ENCODE measurements at places on chromosomes 2 and 18. TPM values are rescaled to one million over a fixed set of nuclear protein-coding genes. Genes with fewer than 3 reads are reported as not detected.

DNA sequence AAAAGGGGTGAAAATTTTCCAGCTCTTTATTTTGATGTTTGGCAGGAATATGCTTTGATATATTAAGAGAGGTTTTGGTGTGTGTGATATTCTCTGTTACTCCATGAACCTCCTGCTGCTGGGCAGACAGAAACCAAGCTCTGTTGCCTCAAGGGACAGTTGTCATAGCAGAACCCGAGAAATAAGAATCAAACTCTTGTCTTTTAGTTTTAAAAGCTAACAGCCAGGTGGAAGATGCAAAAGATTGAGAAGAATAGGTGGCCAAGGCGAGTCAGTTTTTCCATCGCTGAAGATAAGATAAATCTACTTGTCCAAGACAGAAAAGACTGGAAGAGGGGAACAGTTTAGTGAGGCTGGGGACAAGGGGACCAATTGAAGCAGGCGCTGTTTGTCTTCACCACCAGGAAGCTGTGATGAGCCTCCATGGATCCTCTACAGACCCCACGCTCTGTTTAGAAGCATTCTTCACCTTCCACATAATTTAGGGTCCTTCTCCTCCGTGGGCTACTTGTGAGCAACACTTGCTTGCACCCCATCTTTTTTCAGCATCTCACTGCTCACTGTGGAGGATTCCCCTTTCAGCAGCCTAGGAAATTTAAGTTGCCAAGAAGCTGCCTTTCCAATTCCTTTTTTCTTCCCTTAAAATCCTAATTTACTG, 23.9 kb downstream of the PMAIP1 start:
- no peak for DNase-seq

Gene ATRAID
- 112 TPM for total RNA-seq

DNA sequence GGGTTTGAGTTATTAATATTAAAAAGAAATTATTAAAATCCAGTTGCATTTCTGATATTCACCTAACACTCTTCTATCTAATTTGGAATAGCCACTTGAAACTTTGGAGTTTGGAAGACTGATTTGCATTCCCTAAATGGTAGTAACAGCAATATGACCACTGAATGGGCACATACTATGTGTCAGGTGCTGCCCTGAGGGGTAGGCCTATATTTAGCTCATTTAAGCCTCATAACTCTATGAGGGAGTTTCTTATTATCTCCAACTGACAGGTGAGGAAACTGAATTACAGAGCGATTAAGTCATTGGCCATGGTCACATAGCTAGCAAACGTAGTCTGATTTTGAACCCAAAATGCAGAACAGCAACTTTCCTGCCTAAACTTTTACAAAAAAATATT, 77.3 kb downstream of the VWA3B start:
- DNase-seq = no peak

- no peak for DNase-seq
Observed at GRCh38 chr2:127572841-127573240, 37.4 kb downstream of the MYO7B start.

GRCh38 chr18:66558773-66559172, 45.1 kb downstream of the CDH19 start:
- DNase-seq = no peak

Gene CFAP65
- not detected for total RNA-seq

DNA sequence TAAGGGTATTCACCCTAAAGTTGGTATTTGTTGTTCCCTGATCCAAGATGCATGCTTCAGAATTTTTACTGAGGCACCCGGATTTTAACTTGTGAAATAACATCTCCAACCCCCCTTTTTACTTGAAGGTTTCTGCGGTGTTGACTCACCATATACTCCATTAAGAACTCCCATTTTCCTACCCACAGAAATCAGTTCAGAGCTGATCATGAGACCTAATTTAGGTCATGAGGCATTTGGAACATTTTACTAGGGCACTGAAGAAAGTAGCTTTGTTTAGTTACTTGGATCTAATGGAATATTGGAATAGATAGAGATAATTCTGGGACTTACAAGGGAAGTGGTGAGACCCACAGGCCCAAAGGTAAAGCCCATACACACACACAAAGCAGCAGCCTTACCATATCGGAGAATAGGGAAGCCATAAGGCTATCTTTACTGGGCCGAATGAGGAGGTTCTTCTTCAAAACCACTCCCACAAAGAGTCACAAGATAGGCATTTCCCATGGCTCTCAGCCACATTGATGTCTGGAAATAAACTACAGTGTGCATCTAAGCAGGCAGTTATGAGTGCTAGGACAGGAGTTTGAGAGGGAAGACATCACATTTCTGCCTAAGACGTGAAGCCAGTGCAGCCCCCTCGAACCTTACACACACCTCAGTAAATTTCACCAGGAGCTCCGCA, 681.0 kb upstream of the LRRTM4 start:
- DNase-seq = no peak

GRCh38 chr2:8344144-8345097, 337.4 kb upstream of the ID2 start:
- DNase-seq = no peak

DNA sequence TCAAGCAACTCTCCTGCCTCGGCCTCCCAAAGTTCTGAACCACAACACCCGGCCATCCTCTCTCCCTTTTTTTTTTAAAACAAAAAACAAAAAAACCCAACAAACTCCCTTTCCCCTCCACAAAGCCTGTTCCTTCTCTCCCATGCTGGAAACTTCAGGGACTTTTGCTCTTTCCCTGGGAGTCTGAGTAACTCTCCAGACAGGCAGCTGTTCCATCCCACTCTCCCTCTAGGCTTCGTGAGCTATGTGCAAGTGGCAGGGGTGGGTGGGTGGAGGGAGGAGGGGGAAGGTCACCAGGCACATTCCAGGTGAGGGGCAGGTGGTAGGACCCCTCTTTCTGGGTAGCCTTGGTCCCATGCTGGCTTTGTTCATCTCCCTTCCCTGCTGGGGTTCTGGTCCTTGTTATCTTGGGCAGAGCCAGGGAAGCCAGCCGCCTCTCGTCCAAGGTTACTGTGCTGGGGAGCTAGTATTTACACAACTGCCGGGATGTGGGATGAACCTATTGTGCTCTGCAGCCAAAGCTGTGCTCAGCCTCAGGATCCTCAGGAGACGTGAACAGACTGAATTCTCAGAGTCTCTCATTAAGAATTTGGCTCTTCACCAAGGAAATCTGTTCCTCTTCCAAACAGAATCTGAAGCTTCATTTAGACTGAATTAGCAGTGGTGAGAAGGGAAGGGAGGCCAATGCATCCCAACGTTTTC, 106.9 kb downstream of the LIPG start:
- DNase-seq = peak; percentile 69

DNA sequence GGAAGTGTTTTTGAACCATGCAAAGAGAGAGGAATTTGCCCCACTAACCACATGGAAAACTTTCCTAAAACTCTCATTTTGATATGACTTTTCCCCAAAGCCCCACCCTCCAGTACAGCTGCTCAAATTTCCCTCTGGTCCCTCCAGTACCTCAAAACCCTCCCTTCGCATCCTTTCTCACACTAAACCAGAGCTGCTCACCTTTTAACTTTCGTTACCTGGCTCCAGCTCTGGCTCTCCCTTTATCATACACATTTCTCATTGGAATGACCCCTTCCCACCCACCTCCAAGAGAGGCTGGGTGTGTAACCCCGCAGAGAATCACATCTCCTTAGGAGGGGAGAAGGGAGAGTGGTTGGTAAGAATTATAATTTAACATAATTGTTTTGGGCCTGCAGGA, 86.8 kb upstream of the NDUFV2 start:
- DNase-seq = no peak

DNA sequence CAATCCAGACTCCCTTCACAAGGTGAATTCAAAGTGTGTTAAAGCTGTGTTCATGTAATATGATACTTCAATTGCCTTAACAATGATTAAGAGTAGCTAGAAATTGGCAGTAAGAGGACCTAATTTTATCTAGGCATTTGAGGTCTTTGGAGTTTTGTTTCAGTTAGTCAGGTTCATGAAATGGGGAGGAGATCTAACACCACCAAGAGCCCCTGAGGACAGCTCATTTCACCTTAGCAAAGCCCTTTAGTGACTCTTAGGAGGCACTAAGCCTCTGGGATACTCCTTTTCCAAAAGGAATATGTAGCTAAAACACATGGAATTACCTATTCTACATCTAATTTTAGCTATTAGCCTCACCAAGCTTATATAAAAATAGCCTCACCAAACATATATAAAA, 716.5 kb upstream of the RAB6C start:
- DNase-seq = no peak

DNA sequence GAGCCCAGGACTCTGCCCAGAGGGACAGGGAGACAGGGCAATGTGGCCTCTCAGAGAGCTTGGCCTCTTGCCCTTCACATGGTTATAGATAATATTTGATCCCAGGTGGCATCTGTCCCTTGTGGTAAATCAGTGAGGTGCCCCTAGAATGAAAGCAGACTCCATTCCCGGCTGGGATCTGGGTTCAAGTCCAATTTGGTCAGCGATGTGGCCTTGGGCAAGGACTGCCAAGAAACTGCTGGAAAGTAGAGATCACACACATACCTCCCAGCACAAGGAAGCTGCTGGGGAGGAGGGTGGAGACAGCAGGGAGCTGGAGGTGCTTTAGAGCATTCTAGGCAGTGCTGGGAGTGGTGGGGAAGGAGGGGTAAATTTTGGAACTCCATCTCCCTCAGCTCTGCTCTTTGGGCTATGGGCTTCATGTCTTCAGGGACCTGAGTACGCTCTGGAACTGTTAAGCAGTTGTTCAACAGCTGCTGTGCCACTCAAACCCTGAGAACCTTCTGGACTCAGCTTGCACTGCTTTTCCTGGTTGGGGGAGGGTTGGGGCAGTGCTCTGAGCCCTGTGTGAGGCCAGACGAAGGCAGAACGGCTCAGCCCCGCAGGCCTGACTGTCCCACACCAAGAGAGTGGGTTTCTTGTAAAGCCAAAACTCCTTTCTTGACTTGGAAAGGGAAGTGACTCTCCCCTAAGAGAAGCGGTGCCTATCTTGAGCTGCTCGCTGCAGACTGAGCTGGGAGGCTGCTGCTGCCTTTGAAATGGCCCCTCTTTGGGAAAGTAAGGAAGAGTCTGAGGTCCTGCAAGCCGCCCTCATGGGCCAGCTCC, 23.0 kb downstream of the INPP5D start:
- no peak for DNase-seq

DNA sequence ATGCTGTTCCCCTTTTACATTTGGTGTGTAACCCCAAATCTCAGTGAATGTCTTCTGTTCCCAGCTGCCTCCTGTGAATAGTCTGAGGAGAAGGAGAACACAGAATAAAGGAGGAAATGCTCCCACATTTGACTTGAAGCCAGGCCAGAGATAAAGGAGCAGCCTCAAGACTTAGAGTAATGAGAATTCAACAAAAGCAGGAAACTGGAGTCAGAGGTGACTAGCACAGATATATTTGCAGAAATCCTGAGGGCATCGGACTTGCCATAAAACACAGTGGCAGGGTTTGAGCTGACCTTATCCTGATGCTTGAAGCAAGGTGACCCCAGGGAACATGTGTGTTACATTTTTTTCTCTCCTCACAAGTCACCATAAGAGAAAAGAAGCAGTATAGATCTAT, 291.4 kb upstream of the RND3 start:
- DNase-seq = no peak

Gene FAM210A
- 52.0 TPM for total RNA-seq

- no peak for DNase-seq
Observed at GRCh38 chr2:174630107-174630506, 32.5 kb upstream of the WIPF1 start.

DNA sequence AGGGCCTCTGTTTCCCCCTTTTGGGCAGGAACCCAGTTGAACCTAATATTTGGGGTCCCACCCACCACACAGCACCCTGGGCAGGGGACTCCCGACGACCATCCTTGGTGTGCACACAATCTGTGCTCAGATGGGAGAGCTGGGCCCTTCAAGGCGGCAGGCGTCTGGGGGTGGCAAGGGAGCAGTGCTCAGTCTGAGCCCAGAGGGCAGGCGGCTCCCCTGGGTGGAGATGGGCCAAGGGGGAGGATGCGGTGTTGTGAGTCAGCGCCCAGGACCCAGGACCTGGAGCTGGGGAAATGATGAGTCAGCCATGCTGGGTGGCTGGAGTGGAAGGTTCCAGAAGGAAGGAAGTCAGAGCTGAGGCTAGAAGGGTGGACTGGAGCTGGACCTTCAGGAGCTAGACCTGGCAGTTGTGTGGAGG, 3.8 kb downstream of the PROM2 start:
- DNase-seq = no peak

- DNase-seq = no peak
Observed at GRCh38 chr2:64165706-64166105, 21.5 kb upstream of the PELI1 start.

Gene AFF3
- total RNA-seq = 10.0 TPM
